ENCODE measurements at places on chromosomes 3 and 15.

GRCh38 chr15:26065723-26066122, 202.6 kb upstream of the ATP10A start:
- no peak for DNase-seq

DNA sequence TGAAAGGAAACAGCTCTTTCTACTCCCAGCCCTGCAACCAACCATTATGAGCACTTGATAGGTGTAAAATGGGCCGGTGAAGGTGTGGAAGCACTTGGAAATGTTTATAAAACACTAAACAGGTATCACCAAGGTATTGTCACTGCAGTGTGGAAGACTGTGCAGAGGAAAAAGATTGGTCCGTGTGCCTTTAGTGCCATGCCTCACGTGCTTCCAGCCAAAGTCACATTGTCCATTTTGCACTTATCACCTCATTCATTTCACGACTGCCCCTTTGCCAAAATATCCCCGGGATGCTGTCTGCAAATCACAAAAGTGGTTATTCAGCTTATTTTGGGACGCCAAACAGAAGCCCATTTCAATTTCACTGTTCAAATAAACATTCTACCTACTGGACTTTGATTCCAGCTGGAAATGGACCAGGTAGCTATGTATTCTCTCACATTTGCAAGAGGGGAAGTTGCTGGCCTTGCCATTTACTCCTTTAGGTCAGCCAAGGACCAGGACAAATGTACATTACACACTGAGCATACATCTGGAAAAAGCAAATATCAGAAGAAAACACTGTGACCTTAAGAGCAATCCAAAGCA, 58.4 kb downstream of the ARRDC4 start:
- DNase-seq = no peak

- DNase-seq = no peak
Measured at GRCh38 chr3:177781686-177782161, 584.4 kb upstream of the TBL1XR1 start.

DNA sequence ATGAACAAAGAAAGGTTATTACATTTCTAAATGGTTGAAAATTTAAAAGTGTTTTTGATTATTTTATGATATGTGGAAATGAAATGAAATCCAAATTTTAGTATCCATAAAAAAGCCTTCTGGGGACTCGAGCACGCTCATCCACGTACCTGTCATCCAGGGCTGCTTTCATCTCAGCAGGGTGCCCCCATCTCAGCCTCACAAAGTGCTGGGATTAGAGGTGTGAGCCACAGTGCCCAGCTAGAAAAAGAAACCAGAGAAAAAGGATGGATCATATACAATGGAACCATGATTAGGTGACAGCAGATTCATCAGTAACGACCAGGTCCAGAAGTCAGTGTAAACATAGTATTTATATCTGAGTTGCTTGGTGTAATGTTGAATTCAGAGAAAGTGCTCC, 49.7 kb downstream of the STARD5 start:
- DNase-seq = no peak

- DNase-seq = no peak
Measured at GRCh38 chr15:100330221-100330620, 11.6 kb downstream of the ADAMTS17 start.

- no peak for DNase-seq
Measured at GRCh38 chr3:47512416-47513124, 942 bp downstream of the ELP6 start.

- no peak for DNase-seq
Measured at GRCh38 chr3:70729845-70730244, 417.4 kb upstream of the MDFIC2 start.

DNA sequence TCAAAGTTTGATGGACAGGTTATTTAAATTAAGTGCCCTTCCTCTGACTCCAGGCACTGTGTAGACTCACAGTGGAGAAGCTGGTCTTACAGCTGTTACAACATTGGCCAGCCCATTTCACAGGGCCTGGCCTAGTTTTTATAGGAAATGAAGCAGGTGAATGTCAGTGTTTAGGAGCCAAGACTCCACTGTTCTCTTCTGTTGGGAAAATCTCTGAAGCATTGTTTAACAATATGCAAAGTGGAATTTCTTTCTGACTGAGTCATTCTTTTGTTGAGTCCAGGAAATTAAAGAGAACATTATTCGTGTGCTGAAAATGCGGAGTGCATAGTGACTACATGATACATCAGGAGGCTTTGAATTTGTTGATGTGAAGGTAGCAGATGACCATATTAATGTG, 64.7 kb downstream of the ARRDC4 start:
- DNase-seq = no peak

GRCh38 chr3:111035902-111036301, 35.7 kb upstream of the NECTIN3 start:
- DNase-seq = no peak

DNA sequence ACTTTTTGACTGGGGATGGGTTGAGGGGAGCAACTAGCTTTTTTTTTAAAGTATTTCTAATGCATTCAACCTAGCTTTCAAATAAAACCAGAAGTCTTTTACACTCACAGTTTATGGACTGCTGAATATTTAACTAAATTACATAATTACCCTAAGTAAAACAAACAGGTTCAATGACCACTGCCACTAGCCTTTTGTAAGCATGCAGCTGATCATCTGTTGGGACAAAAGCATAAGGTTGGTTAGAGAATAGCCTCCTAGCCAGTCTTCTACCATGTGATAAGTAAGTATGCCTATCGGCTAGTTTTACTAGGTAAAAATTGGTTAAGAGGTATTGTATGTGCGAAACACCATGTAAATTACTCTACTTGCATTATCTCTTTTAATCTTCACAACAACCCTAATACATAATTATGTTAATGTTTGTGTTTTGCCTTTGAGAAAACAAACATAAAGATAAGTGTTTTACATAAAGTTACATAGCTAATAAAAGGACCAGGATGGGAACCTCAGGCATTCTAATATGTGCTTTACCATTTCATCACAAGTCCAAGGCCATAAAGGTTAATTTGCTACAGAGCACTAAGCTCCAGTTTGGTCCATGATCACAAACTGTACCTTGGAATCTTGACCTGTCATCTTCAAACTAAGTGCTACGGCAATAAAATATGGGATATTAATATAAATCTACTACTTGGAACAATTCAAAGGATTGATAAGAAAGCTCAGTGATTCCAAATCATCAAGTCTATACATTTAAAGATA, 13.2 kb downstream of the PFN2 start:
- no peak for DNase-seq

DNA sequence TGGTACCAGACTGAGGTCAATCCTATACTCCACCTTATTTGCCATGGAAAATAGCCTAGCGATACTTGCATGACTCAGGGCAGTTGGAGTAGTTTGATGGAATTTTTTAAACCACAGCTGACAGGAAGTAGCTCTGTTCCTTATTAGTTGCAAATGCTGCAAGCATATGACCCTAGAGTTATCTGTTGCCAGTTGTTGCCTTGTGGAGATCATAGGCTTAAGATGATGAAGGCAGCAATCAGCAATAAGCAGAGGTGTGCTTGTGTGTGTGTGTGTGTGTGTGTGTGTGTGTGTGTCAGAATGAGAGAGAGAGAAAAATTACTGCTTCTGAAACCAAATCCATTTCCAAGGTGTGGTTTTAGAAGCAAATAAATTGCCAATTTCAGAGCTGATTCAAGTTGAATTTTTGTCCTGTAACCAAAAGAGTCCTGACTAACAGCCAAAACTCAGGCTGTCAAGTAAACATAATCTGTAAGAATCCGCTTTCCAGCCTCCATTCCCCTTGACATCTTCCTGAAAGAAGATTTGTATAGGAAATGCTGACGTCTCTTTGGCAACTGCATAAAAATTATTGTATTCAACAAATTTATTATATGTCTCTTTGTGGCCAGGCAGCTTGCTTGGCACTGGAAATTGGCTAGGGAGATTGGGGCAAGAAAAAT, 141.2 kb downstream of the SERPINI1 start:
- no peak for DNase-seq

GRCh38 chr3:118675305-118675704, 359.3 kb downstream of the IGSF11 start:
- DNase-seq = no peak

DNA sequence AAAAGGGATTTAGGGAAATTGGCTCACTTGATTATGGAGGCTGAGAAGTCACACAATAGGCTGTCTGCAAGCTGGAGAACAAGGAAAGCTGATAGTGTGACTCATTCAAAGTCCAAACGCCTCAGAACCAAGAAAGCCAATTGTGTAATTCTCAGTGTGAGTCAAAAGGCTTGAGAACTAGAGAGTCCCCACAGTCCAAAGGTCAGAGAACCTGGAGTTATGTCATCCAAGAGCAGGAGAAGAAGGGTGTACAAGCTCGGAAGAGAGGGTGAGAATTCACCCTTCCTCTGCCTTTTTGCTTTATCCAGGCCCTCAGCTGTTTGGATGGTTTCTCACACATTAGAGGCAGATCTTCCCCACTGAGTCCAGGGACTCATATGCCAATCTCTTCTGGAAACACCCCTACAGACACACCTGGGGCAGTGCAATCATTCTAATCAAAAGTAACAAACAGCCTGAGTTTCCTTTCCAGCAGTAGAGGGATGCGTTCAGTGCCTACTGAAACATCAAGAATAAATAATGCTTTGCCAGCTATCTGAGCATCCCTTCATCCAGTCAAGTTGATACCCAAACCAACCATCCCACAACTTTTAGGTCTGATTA, 271.5 kb downstream of the SATB1 start:
- no peak for DNase-seq

DNA sequence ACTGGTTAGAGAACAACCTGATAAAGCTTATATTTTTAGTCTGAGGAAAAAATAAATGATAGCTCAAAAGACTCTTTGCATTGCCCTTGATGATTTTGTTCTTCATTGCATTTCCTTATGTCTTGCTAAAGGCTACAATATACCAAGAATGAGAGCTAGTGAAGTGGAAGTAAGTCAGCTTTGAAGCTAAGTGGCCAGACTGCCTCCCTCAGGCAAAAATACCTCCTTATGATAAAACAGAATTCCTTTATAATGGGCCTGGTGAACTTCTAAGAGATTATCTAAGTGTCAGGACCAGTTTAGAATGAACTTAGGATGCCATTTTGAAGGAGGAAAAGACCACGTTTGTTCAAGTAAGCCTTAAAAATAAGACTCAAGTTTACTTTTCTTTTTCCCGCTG, 678.4 kb downstream of the ROBO2 start:
- DNase-seq = no peak

GRCh38 chr3:31634476-31634875, 101.8 kb downstream of the STT3B start:
- DNase-seq = no peak

DNA sequence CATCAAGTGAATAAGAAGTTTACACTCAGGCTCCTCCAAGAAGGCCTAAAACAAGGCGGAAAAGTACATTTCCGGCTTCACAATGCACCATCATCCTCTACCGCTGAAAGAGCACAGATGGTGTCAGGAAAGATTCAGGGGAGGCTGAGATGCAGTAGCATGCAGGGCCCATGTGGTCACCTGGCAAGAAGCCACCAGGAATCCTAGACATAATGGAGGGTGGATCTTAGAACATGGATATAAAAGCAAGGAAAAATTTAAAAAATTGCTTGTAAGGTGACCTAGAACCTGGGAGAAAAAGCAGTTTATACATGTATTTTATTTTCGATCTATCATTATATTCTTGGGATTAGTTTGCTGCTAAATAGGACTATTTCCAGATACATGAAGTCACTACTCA, 21.9 kb upstream of the OTOL1 start:
- no peak for DNase-seq

GRCh38 chr15:28106294-28107110, 7.4 kb upstream of the OCA2 start:
- no peak for DNase-seq

- no peak for DNase-seq
Measured at GRCh38 chr3:125194849-125195601, 17.5 kb downstream of the SLC12A8 start.

DNA sequence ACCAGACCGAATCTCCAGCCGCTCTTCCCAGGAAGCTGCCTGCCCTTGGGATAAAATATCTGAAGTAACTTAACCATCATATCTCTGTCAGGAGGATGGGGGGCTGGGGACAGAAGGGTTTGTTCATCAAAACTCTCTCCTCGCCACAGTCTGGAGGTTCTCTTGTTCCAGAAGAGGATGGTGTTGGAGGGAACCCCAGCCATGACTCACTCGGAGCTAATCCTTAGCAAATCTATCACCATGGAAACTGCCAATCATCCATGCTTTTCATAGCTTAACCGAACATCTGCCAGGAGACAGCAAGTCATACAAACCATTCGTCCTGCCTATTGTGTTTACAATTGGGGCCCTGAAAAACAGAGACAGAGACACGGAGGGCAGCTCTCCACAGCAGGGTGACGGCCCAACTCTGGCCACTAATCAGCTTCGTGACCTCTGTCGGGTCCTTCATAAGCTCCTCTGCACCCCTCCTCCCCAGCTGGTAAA, 73.8 kb upstream of the HEG1 start:
- no peak for DNase-seq

- DNase-seq = no peak
Measured at GRCh38 chr15:55564347-55565145, 23.6 kb downstream of the PYGO1 start.

DNA sequence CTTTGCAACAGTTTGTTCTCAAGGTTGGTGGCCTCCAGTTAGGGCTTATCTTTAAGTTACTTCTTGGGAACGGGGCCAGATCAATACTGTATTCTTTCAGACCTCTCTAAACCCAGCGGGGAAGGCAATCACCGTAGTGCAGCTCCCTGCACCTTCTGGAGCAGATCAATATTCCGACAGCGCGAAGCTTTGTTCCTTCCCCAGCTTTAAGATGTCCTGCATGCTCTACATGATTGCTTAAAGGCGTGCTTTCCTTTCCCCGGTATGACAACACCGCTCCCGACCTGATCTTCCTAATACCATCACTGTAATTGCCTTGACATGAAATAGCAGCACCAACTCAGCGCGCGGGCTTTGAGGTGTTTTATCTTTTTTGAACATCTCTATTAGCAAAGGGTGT, 755.2 kb downstream of the NR2F2 start:
- no peak for DNase-seq

DNA sequence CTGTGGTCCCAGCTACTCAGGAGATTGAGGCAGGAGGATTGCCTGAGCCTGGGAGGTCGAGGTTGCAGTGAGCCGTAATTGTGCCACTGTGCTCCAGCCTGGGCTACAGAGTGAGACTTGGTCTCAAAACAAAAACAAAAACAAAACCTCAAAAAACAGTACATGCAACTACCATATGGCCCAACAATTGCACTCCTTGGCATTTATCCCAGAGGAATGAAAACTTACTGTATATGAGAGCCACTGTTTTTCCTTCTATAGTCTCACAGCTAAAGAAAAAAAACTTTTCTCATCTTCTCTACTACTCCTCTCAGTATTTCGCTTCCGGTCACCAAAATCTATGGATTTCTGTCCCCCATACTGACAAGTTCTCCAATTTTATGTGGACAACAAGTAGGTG, 84.3 kb downstream of the FLNB start:
- DNase-seq = no peak

DNA sequence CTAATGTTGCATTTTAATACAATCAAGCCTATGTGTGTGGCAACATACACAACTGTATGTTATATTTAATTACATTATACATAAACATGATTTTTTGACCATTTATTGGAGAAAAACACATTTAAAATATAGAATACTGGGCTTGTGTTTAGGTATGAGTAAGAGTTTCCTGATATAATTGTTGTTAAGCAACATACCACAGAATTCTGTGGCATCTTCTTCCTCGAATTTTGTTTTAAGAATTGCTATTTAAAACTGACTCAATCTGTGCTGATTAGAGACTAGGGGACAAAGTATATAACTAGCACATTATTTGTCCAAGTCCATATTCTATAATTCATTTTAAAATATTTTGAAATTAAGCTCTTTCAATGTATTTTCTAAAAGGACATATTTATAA, 376.8 kb upstream of the THBS1 start:
- DNase-seq = no peak

Data from activated naive CD8-positive, alpha-beta T cell treated with anti-CD3 and anti-CD28 coated beads, Interleukin-2, amount 50 U/mL, for 16 hours (primary cell).